ENCODE measurements at places on chromosomes 1 and 21.
A peak's percentile ranks its signal among the peaks of the same experiment; 100 is the strongest.

DNA sequence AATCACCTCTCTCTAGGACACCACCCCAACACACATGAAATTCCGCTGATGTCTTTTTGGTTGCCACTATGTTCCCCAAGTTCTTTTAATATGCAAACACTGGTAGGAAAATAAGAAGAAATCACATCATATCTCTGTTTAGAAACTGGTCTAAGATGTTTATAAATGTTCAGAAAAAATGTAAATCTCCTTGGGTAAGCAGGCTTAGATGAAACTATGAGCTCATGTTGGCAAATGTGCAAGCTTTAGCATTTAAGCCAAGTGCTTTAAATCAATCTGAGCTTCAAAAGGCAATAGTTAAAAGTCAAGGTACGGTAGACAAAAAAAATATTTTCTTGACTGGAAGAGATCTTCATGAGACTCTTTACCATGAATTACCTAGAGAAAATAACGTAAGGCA, 25.2 kb upstream of the SLAMF9 start:
- no peak for DNase-seq

DNA sequence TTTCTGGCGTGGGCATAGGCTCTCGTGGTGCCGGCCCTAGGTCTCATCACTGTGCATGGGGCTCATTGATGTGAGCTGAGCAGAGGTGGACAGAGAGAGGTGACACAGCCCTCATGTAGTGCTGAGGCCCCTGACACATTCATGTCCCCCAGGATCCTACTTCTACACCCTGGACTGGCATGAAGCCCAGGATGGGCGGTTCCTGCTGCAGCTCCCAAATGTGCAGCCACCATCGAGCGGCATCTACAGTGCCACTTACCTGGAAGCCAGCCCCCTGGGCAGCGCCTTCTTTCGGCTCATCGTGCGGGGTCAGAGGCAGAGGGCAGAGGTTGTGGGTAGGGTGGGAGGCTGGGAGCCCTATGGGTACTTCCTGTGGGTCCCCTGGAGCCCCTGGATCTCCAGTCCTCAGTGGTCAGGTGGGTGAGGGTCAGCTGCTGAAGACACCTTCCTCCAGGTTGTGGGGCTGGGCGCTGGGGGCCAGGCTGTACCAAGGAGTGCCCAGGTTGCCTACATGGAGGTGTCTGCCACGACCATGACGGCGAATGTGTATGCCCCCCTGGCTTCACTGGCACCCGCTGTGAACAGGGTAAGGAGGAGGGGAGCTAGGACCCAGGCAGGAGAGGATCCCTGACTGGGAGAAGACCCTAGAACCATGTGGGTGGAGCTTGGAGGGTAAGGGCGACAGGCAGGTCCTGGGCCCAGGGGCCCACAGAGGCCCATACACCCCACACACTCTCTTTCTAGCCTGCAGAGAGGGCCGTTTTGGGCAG, 6.1 kb downstream of the TIE1 start:
- no peak for DNase-seq

DNA sequence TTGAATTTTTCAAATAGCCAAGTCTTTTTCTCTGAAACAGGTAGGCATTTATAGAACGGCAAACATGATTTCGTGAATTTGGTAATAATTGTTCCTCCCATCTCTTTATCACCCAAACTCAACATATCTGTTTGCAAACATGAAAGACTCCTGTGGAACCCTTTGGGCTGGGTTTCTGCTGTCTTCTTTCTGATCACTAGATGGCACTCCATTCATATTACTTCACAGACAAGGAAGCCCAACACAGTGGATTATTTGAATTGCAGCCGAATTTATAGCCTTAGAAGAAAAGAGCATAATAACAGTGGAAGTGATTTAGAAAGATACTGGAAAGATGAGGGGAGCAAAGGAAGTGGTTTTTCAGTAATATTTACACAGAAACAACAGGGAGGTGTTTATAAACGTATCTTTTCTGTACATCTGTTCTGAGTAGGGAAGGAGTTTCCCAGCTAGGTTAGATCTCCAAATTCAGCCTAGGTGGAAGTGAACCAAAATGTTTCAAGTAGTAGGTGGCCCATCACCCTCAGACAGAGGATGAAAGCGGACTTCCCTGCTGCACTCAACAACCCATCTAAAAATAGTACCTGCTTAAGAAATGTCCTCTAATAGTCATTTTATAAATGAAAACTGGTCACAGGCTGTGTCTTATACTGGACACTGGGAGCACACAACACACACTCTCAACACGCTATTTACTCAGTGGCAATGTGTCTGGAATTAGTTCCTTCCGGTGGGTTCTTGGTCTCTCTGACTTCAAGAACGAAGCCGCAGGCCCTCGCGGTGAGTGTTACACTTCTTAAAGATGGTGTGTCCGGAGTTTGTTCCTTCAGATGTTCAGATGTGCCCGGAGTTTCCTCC, 67.6 kb downstream of the MAP3K21 start:
- DNase-seq: no peak

DNA sequence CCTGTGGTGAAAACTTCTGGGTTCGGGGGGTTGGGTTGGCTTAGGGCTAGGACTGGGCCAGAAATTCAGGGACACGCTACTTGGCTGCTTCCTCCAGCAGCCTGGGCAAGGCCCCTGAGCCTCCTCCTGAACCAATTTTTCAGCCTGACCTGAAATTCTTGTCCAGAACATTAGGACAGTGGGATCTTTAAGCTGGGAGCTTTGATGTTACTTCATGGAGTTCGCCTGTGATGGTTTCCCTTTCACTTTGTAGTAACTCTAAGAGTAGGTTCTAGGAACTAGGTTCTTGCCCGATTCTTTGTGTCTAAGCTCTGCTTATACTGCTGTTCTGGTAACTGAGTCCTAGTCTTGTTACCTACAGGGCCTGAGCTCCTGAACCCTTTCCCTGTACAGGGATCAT, 75.3 kb downstream of the S1PR1 start:
- no peak for DNase-seq

DNA sequence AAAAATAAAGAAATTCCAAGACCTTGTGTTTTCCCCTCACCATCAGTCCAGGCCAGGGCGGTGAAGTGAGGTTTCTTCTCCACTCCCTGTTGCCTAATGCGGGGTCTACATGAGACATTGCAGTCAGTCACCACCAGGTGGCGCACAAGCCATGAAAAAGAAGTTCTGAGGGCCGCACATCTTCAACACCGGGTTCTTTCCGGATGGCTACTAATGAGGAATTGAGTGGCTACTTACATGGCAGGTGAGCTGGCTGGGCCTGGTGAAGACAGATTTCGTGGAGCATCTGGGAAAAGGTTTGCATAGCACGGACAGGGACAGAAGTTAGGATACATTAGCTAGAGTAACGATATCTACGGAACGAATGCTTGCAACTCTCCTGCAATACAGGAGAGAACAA, 15.8 kb upstream of the S100A11 start:
- peak; percentile 83 for DNase-seq

DNA sequence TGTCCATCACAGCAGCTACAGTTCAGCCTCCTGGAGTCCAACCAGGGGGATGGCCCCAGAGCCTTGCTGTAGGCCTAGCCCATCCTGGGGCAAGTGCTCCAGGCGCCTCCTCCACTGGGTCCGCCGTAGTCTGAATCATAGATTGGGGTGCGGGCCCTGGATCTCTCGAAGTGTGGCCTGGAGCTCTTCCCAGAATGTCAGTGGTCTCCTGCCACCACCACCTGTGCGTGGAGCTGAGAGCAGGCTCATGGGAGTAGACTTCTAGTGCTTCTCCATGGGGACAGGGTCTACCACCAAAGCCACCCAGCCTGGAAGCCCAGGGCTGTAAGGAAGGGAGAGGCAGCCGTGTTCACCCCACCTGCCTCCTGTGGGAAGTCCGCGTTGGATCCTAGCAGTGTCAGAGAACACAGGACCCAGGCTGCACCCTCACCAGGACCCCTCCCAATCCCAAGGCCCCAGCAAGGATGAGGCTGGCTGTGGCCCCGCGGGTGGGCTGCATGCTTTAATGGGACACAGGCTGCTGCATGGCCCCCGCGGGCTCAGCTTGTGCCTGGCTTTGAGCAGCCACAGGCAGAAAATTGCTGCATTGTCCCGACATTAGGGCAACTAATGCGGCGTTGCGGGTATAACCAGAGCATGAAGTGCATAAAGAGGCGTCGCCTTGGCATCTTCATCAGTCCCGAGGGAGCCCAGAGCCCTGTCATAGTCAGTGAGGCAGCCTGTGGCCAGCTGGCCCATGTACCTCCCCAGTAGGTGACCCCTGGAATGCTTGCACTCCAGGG, 735 bp upstream of the HES3 start:
- DNase-seq: no peak

DNA sequence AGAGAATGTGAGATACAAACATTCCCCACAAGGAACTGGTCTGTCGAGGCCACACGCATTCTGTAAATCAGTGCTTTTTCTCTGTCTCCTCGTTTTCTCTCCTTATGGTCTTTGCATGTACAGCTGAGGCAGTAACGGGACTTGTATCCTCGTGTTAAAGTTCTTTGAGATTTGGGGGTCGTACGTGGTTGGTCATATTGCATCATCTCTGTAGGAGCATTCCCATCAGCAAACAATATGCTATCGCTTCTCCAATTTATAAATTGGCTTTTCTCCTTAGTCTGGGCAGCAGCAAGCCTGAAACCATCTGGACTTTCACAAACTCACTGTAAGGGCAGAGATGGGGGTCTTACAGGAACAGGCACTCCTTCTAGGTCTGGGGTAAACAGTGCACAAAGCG, 13.0 kb upstream of the TRIM17 start:
- DNase-seq: no peak

DNA sequence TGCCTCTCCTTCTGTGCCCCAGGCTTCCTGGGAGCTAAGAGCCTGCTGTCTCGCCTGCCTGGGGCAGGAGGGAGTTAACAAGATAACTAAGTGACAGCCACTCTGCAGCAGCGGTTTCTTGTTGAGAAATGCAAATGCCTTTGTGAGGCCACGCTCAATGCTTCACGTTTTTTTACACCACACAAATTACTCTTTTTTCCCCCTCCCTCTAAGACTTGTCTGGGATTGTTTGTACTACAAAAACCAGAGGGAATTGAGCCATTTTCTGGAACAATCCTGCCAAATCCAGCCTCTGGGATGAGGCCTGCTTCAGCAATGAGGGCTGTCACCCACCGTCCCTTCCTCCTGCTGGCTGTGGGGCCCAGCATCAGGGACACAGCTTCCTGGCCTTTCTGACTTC, 119.6 kb downstream of the ACTL8 start:
- no peak for DNase-seq

- no peak for DNase-seq
Observed at GRCh38 chr1:149845416-149845815, 54.0 kb upstream of the BOLA1 start.

GRCh38 chr1:197915260-197915861, 1.8 kb upstream of the LHX9 start:
- DNase-seq: no peak

- DNase-seq: no peak
Observed at GRCh38 chr21:44279354-44280260, 6.1 kb upstream of the AIRE start.

- DNase-seq: no peak
Observed at GRCh38 chr1:112881742-112882127, 74.3 kb downstream of the SLC16A1 start.

DNA sequence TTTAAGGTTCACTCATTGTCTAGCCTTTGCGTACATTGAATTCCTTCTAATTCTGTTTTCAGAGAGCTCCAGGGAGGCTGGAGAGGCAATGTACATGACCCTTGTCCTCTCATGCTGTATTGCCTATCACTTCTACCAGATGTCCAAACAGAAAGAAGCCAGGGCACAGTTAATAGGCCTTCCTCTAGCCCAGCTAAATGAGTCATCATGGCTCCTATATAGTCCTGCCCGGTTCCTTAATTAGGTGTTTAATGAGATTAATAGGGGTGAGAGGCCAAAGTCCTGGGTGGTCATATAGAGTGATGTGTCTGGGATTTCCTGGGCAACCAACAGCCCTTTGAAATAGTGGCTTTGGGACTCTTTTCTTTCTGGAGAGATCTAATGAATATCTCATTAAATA, 76.3 kb downstream of the ZSCAN20 start:
- no peak for DNase-seq

DNA sequence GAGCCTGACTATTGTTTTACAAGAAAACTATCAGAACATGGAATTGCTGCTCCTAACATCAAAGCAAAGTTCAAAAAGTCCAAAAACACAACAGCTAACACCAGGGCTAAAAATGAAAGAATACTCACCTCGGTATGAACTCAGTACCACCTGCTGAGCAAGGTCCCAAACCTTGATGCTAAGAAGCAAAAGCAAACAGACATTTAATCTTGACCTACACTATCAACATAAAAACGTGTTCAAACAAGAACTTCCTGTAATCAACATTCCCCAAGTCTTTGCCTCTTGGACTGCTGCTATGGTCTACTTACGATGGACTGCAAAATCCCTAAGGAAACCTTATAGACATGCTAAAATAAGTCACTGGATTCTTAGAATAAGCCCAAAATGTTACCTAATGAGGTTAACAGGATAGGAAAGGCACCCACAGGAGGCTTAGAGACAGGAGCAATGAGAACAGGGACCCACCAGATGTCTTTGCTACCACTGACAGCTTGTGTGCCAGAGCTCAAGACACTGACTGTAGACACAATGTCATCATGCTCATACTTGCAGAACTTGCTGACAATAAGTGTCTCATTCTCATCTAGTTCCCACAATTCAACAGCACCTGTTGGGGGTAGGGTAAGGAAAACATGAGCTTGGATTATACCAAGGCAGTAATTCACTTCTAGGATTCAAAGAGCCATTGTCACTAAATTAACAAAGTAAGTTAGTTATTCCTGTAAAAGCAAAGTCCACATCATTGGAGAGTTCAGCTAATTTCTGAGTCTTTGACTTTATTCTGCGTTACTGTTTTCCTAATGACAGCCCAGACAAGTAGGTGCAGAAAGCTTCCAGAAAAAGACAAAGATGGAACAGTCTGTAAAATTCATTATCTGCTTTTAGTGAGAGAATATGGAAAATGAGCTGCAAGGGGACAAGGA, 1.8 kb downstream of the WDR77 start:
- DNase-seq: no peak

GRCh38 chr1:26112407-26112775, 767 bp downstream of the PDIK1L start:
- peak; percentile 17 for DNase-seq

- no peak for DNase-seq
Observed at GRCh38 chr21:9758141-9758540, 763.2 kb upstream of the TPTE start.

DNA sequence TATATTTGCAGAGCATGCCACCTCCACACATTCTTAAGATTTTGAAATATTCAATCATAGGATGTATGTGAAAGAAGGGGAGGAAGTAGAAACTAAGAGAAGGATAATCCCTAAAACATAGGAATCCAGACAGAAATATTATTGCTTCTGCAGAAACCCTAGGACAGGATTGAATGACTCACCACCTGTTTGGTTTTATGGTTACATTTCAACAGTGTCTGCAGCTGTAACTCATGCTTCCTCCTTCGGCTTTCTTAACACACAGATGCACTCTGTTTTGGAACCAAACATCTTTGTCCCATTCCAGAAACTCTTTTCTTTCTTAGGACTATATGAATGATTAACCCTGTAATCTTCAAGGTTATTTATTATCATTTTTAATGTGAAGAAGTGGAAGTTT, 20.7 kb downstream of the RGS7 start:
- no peak for DNase-seq

- DNase-seq: no peak
Observed at GRCh38 chr1:175390522-175391254, 198.1 kb upstream of the KIAA0040 start.

- no peak for DNase-seq
Observed at GRCh38 chr1:185440877-185441276, 123.8 kb upstream of the IVNS1ABP start.

- DNase-seq: no peak
Observed at GRCh38 chr1:63601463-63601862, 8.3 kb downstream of the PGM1 start.

Measured in CD4-positive, alpha-beta T cell treated with Interleukin-1 beta for 1 hour (primary cell).